Vagina (tissue), 2 donors: ENCODE measurements at places on chromosomes 12 and 14. TPM values are rescaled to one million over a fixed set of nuclear protein-coding genes. Genes with fewer than 3 reads are reported as not detected.

The GLT8D2 gene
- total RNA-seq = 11.0 TPM

The CARMIL3 gene
- 1.2 TPM for total RNA-seq

The ZBTB39 gene
- 6.1 TPM for total RNA-seq

The PPP1R1A gene
- 10.8 TPM for total RNA-seq

The CELA1 gene
- not detected for total RNA-seq
